ENCODE measurements at places on chromosomes 12 and 14. TPM values are rescaled to one million over a fixed set of nuclear protein-coding genes. Genes with fewer than 3 reads are reported as not detected.

The AKAP3 gene
- 2.6 TPM for total RNA-seq

The BCL11B gene
- 68.6 TPM for total RNA-seq

The FGF23 gene
- not detected for total RNA-seq

The NUAK1 gene
- total RNA-seq: not detected

The ERC1 gene
- total RNA-seq: 32.9 TPM

The MAP3K9 gene
- total RNA-seq: 7.0 TPM

The DNM1L gene
- 64.7 TPM for total RNA-seq

The TSHR gene
- not detected for total RNA-seq

The SYCP3 gene
- total RNA-seq: 1.7 TPM

The PTCSC3 gene
- not detected for total RNA-seq

The SMIM41 gene
- total RNA-seq: not detected

The SDSL gene
- total RNA-seq: 0.39 TPM

The NGB gene
- total RNA-seq: not detected

The KRT79 gene
- total RNA-seq: not detected

The C14orf180 gene
- total RNA-seq: not detected

The RASSF8 gene
- 1.0 TPM for total RNA-seq

The RIPK3 gene
- 26.9 TPM for total RNA-seq

The MDM1 gene
- 28.9 TPM for total RNA-seq

The CLECL1 gene
- 1.3 TPM for total RNA-seq

The PLEKHD1 gene
- 0.13 TPM for total RNA-seq

The SLC10A1 gene
- total RNA-seq: not detected

The BDKRB1 gene
- total RNA-seq: not detected

The PPP4R4 gene
- 0.26 TPM for total RNA-seq

The GALNT16 gene
- total RNA-seq: not detected

The MYH6 gene
- not detected for total RNA-seq

The RASSF3 gene
- 61.7 TPM for total RNA-seq

The SOCS2 gene
- total RNA-seq: 39.0 TPM

The MYO1A gene
- 1.3 TPM for total RNA-seq

The RAPGEF3 gene
- total RNA-seq: 0.24 TPM

The SERPINA3 gene
- not detected for total RNA-seq

The CACNA1C gene
- total RNA-seq: 0.08 TPM

The MANSC1 gene
- total RNA-seq: 0.13 TPM

The IFNG-AS1 gene
- not detected for total RNA-seq

The TPPP2 gene
- total RNA-seq: not detected

The SIX4 gene
- not detected for total RNA-seq

The MAP1LC3B2 gene
- total RNA-seq: 1.3 TPM

Measured in activated CD8-positive, alpha-beta T cell treated with anti-CD3 and anti-CD28 coated beads, Interleukin-2, amount 10 ng/mL, durations not matched to agents 7 days and 5 days (primary cell).